ENCODE measurements at places on chromosomes 6 and 20. TPM values are rescaled to one million over a fixed set of nuclear protein-coding genes. Genes with fewer than 3 reads are reported as not detected.

UBD gene
- not detected for total RNA-seq

BANF2 gene
- not detected for total RNA-seq

SEC23B gene
- total RNA-seq = 66.0 TPM

SLPI gene
- 9.1 TPM for total RNA-seq

NT5E gene
- 74.7 TPM for total RNA-seq
